ENCODE measurements at places on chromosomes 2 and 18.

DNA sequence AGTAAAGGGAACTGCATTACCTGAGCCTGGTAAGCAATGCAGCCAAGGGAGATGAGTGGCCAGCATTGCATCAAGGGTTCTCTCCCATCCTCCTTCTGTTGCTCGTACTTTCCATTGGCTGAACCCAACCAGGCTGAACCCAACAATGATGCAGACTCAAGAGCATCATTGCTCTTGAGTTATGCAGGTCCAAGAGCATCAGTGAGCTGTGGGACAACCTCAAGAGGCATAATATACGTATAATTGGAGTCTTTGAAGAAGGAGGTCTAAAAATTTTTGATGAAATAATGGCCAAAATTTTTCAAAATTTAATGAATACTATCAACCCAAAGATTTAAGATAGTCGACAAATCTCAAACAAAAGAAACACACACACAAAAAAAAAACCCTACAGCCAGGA is 213.0 kb downstream of the RNF152 start:
- DNase-seq = no peak

DNA sequence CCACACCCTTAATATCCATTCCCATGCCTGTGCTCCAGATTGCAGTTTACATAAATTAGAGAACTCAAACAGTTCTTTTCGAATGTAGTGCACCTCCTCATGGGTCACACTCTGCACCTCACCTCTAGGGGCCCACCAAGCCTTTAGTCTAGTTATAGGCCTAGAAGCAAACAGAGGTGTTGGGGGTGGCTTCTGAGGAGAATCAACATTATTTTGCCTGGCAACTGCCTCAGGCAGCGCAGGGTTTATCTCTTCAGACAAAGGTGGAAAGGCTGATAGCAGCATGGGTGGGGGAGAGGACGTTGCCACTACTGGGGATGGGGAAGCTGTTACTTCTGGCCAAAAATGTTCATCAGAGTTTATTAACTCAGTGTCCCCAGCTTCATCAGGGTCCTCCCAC is 5.0 kb upstream of the GYPC start:
- DNase-seq = no peak

DNA sequence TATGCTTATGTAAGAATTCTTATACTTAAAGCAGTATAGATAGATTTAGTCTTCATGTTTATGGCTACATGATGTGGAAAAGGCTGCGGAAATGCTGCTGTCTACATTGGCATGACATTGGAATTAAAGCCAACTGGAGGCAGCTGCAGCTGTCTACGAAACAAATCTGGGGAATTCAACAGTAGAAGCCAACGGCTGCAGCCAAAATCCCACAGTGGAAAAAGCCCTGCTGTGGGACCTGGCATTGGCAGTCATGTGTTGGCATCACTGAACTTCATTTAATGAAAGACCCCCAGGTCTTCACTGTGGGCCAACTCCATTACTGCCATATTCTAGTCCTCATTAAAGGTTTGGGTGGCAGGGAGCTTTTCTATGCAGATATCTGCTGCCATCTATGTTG is 223.6 kb downstream of the SLC8A1 start:
- no peak for DNase-seq

DNA sequence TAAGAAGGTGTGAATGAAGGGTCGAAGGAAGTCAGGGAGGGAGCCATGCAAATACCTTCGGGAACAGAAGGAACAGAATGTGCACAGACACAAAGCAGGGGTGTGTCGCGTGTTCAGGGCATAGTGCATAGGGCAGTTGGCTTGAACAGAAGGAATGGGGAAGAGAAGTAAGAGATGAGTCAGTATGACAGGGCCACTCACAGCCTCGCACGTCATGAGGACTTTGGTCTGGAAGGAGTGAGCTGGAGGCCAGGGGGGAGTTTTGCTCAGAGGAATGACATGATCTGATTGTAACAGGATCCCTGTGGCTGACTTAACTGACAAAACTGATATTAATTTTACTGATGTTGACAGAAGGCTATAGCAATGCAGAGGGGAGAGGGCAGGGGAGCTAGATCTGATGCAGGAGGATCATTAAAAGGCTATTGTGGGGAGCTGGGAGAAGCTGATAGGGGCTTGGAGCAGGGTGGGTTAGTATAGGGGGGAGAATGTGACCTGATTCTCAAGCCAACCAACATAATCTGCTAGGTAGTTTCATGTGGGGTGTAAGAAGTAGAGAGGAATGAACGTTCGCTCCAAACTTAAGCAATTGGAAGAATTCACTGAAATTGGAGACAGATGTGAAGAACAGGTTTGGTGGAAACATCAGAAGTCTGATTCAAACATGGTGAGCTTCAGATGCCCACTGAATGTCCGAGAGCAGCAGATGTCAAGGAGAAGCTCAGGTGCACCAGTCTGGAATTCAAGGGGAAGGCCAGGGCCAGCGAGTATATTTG is 60.4 kb upstream of the COPS8 start:
- no peak for DNase-seq
